ENCODE measurements at places on chromosomes 2 and 18.

DNA sequence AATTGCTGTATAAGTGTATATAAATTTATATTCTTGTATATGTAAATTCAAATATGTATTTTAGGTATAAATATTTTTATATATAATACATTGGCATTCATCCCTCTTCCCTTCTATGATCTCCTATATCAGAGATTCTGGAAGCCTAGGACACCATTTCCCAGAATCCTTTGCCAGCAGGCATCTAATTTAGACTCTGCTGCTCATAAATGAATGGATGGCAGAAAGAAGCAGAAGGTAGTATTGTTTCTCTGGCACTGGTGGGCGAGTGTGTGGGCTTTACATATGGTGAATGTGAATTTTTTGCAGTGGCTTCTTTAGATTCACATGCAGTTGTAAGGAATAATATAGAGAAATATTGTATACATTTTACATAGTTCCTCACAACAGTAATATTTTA lies 215.2 kb upstream of the THSD7B start:
- no peak for DNase-seq

DNA sequence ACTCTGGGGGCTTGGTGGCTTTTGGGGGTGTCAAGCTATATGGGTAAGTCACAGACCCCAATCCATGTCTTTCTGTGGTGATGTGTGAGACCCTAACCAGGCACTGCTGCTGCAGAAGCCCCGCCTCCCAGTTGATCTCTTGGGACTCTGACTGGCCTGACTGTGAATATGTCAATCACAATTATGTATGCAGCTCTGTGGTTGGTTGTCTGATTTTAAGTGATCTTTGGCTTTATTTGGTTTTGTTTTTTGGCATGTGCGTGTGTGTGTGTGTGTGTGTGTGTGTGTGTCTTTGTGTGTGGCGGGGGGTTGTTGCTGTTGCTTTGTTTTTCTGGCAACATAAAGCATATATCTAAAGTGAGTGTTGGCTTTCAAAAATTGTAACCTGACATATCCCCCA lies 78.5 kb upstream of the GLS start:
- no peak for DNase-seq

DNA sequence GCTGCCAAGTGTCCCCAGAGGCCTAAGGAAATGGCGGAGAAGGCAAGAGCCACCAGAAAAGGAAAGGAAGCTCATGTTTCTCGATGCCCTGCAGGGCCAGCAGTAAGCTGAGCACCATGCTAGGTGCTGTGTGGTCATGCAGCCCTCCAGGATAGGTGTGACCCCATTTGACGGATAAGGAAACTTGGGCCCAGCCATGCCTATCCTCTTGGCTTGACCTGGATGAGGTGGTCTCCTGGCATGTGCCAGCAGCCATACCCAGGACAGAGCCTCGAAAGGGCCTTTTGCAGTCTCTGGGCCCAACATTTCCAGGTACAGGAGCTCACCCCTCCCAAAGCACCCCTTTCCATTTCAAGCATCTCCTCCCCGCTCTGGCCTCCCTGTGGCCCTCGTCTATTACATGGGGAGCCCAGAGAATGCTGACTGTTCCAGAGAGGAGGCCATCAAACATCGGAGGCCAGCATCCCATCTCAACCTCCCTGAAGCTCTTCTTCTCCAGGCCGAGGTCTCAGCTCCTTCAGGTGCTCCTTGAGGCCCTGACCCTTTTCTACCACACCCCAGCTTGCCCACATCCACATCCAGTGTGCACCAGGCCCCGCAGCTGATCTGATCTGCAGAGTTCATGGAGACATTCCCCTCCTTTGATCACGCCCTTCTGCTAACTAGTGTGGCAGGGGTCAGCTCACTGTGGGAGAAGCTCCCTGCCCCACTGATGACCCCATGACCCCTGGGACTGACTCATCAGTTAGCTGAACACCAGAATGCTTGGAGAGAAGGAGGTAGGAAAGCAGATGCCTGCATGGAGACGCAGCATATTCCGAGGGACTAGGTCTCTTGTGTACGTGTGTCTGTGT lies 208.4 kb downstream of the TNS1 start:
- DNase-seq = no peak

DNA sequence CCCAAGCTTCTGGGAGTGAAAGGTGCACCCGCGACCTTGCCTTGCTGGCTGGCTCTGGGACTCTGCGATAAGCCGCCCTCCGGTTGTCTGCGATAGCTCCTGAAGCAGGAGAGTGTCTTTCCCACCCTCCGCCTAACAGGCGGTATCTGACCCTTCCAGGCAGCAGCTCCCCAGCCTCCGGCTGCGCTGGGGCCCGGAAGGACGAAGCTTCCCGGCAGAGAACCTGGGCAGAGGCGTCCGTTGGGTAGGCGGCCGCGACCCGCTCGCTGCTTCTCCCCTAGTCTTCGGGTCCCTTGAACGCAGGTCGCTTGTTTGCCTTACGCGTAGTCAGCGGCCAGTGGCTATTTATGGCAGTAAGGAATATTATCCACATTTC lies 446 bp upstream of the RHBDD1 start:
- DNase-seq = no peak

DNA sequence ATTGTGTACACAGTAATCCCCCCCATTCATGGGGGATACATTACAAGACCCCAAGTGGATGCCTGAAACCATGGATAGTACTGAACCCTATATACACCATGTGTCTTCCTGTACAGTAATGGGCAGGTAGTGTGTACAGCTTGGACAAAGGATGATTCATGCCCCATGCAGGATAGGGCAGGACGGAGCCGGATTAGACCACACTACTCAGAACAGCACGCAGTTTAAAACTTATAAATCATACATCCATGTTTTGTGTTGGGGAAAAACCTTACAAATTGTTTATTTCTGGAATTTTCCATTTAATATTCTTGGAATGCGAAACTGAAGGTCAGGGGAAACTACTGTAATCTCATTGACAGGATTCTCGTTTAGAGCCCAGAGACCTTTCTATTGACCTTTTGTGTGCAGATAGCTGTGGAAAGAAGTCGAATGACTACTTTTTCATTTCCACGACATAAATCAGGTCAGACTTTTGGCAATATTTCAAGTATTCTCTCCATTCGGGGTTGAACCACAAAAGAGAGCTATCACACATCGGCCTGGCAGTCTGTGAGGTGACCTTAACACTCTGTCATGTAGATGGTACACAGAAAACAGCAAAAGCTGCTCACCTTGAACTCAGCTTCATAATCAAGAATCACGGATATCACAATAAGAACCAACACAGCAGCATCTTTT lies 9.9 kb upstream of the YPEL5 start:
- no peak for DNase-seq

- no peak for DNase-seq
Observed at GRCh38 chr2:121736140-121736461, 574 bp downstream of the NIFK start.

DNA sequence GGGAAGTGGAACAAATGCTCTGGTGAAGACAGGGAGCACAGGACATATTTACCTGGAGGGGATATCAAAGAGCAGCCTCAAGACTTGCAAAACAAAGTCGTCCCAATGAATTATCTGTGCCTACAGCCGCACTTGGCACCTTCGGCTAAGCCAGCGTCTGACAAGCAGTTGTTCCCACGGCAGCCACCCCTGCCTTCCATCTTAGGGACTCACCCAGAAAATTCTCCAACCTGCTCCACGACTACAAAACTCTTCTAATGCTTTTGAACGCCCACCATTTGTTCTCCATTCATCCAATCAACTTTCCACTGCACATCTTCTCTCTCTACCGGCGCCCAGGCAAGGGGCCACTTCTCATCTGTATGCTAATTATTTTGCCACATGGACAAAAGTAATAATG lies 7.0 kb downstream of the MYT1L start:
- DNase-seq = no peak

DNA sequence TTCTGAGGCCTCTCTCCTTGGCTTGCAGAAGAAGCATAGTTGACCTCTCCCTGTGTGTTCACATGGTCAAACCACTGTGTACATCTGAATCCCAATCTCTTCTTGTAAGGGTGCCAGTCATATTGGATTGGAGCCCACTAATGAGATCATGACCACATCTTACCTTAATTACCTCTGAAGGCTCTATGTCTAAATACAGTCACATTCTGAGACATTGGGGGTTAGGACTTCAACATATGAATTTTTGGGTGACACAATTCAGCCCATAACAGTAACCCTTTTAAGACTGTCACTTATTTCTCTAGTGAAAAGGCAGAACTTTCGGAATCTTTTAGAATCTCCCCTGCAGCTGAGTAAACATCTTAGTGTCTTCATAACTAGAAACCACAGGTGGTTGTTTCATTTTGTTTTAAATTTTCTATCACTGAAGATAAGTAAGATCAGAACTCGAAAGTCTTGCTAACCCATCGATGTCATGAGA lies 33.3 kb downstream of the BMP10 start:
- DNase-seq = no peak

DNA sequence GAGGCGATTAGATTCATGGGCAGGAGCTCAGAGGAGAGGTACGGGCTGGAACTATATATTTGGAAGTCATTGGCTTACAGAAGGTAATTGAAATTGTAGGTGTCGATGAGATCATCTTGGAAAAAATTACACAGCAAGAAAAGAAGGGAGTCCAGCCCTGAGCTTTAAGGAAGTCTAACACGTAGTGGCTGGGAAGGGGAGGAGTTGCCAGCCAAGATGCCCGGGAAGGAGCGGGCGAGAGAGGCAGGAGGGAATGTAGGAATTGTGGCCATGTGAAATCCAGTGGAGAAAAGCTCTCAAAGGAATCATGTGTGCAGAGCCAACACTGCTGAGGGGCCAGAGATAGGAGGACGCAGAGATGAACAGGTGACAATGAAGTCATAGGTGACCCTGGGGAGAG lies 25.6 kb upstream of the SCYGR1 start:
- no peak for DNase-seq

GRCh38 chr2:225355788-225356187 lies 43.7 kb upstream of the NYAP2 start:
- DNase-seq = no peak

- DNase-seq = no peak
Observed at GRCh38 chr2:55782528-55783173, 89.0 kb upstream of the PNPT1 start.

GRCh38 chr2:37892436-37893114 lies 32.5 kb upstream of the RMDN2 start:
- DNase-seq = no peak

- DNase-seq = no peak
Observed at GRCh38 chr2:188380280-188380679, 88.6 kb downstream of the GULP1 start.

- DNase-seq = no peak
Observed at GRCh38 chr2:216687111-216687510, 8.2 kb downstream of the IGFBP5 start.

DNA sequence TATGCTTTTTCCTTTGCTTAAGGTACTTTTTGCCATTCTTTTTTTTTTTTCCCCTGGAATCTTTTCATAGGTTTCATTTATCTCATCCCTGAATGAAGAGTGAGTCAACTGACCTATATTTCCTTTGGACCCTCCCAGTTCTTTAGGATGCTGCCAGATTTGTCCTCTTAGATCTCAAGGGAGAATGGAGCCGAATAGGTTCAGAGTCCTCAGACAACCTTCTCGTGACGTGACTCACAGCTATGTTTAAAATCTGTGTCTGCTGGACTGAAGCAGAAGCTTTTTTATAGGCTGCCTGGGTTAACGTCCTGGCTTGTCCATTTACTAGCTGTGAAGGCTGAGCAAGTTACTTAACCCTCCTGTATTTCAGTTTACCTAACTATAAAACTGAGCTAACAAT lies 358.6 kb downstream of the DLGAP1 start:
- no peak for DNase-seq

GRCh38 chr2:198571393-198571792 lies 767.0 kb downstream of the PLCL1 start:
- no peak for DNase-seq

All from RKO (cell line).